ENCODE measurements at places on chromosomes 3 and 15.
A peak's percentile ranks its signal among the peaks of the same experiment; 100 is the strongest.

- DNase-seq, result no peak
These were observed 48.6 kb downstream of the SEMA3G start for GRCh38 chr3:52396011-52396906.

- DNase-seq, result peak; percentile 18
These were observed 69.4 kb upstream of the FOXP1 start for GRCh38 chr3:71652781-71653413.

- DNase-seq, result no peak
These were observed 31.2 kb downstream of the SEC61A1 start for GRCh38 chr3:128083396-128083795.

GRCh38 chr3:46449755-46450552 is 14.8 kb downstream of the LTF start:
- no peak for DNase-seq

DNA sequence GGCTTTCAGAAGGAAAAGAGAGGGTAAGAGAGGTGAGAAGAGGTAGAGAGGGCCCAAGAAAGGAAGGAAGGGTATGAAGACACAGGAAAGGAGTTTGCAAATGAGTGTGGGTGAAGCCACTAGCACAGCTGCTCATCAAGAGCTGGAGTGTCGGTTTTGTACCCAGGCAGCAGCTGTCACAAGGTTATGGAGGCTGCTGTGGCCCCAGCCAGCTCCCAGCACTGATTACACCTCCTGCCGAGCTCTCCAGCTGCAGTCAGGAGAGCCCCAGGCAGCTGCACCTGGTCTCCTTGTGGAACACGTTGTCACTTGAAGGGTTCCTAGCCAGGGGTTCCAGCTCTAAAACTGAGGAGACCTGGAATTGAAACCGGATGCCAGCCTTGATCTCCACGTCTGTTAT is 60.4 kb upstream of the CHD2 start:
- DNase-seq, result no peak

DNA sequence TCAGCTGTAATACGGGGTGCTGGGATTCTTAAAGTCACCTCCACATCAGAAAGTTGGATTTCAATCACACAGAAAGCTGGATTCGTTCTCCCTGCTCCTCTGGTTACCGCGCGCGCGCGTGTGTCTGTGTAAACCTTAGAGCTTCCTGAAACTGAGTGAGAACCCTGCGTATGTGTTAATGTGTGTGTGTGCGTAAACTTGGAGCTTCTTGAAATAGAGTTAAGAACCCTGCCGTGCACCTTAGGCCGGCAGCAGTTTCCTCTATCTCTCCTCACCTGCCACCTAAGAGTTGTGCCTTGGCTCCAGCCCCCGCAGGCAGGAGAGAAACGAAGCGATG is 531 bp downstream of the LZTFL1 start:
- DNase-seq, result no peak

- DNase-seq, result peak; percentile 86
These were observed 214.3 kb upstream of the FEZF2 start for GRCh38 chr3:62587579-62588031.

- no peak for DNase-seq
These were observed 57.4 kb upstream of the ICE2 start for GRCh38 chr15:60536314-60536713.

GRCh38 chr3:38493031-38493430 is 3.1 kb upstream of the EXOG start:
- DNase-seq, result peak; percentile 25

GRCh38 chr3:72290859-72291638 is 506.1 kb upstream of the PROK2 start:
- DNase-seq, result no peak

DNA sequence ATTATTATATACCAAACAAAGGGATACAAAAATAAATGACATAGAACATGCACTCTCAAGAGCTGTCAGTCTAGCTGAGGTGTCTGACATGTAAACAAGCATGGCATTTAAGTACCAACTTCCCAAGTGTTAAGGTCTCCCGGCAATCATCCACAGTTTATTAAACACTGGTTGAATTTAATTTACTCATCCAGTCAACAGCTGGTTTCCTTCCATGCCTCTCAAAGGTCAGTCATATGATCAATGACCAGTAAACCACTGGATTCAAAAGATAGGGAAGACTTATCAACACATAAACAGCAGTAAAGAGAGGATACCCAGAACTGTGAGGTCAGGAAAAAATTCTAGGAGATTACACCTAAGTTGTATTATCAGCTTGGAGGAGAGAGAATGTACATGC is 80.4 kb downstream of the ADAM10 start:
- no peak for DNase-seq

DNA sequence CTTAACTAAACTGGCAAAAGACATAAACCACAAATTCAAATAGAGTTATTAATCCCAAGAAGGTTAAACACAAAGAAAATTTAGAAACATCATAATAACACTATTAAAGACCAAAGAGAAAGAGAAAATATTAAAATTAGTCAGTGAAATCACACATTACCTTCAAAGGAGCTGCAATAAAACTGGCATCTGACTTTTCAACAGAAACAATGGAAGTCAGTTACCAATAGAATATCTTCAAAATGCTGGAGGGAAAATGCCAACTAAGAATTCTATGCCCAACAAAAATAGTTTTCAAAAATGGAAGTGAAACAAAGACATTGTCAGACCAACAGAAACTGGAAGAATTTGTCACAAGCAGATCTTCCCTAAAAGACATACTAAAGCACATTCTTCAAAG is 68.7 kb upstream of the RNF7 start:
- no peak for DNase-seq

GRCh38 chr15:75650908-75651809 is 3.4 kb downstream of the SNX33 start:
- no peak for DNase-seq

DNA sequence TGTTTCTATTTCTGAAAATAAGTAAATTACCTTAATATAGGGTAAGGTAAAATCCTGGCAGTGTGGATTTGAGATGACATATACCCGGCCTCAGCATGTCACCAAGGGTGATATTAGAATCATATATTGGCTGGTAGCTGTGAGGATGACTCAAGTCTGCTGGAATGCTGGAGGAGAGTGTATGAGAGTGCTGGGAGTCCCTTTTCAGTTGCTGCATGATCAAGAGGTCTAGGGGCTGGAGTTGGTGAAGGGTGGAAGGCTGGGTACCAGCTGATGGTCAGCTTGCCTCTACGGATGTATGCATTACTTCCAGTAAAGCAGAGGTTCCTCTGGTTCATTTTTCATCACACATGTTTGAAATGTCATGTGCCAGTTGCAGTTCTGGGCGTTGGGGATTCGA is 40.6 kb downstream of the SLC25A26 start:
- no peak for DNase-seq

- DNase-seq, result no peak
These were observed 427.1 kb upstream of the DPH6 start for GRCh38 chr15:35973029-35973428.

DNA sequence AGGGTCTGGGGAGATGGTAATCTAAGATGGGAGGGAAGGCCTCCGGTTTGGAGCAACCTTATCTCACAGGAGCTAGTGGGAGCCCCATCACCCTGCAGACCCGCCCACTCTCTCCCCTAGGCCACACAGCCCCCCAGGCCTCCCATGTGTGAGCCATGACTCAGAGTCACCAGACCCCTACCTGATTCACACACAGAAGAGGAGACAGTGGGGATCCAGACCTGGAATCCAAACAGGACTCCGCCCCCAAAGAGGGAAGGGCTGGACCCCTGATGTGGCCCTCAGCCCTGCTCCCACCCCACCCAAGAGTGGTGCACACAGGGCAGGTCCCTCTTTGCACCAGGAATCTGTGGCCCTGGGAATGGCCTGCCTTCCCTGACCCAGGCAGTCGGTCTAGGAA is 97.4 kb downstream of the ADCY5 start:
- DNase-seq, result no peak

DNA sequence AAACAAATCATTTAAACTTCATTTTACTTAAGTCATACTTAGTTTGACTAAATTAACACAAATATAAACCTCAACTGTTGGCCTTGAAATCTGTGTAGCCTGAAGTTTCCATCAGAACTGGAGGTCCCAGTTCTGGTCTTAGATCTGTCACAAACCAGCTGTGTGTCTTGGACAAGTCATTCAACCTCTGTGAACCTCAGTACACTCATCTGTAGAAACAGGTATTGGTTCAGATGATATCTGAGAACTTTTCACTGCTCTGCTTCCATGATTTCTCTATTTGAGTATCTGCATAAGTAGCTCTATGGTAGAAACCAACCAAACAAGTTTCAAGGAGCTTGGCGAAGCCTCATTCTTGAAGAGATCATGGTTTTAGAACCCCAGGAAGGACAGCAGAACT is 60.4 kb upstream of the SLC2A2 start:
- DNase-seq, result no peak

DNA sequence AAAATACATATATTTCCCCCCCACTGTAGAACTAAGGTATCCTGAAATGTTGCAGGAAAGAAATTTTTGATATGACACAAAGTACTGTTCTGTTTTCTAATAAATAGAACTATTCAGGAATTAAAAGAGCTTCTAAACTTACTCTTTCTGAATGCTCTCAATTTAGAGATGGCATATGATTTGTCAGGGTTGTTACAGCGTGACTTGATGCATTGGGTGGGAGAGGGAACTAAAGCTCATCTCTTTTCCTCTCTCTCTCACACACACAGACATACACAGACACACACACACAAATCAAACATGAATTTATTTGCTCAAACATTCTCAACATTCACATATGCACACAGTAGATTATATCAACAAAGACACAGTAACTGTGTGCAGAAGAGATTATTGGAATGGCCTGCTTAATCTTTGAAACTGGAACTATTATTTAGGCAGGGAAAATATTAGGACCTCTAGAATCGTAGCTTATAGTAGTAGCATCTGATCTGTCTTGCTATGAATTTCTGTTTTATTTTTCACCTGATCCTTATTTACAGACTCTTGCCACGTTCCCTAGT is 807.4 kb upstream of the GBE1 start:
- DNase-seq, result no peak

DNA sequence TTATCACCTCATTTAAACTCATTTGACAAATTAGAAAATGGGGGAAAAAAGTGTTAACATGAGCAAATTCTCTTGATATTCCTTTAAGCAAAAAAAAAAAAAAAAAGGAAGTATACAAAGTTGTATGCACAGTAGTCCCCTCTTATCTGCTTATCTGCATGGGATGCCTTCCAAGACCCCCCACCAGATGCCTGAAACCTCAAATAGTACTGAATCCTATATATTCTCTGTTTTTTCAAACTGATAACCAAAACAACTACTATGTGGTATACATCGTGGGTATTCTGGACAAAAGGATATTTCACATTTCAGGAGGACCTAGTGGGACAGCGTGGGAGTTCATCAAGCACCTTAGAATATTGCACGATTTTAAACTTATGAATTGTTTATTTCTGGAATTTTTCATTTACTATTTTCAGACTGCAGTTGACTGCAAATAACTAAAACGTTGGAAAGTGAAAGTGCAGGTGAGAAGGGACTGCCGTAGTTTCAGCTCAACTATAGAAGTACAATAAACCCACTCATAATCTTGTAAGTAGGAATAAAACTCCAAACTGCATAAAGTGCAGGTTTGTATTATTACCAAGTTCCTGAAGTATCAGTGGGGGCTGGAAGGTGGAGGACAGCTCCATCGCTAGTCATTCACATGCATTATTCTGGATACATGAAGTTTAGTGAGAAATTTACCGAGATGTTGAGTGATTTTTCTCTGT is 43.6 kb upstream of the PLCL2 start:
- DNase-seq, result no peak

- DNase-seq, result no peak
These were observed 269.5 kb upstream of the ATP11B start for GRCh38 chr3:182523836-182524235.

All from AG09309 (cell line).